ENCODE measurements at places on chromosomes 3 and 15.

GRCh38 chr15:95440712-95441111, 889.8 kb upstream of the NR2F2 start:
- DNase-seq, result no peak

- DNase-seq, result no peak
These were observed 33.3 kb upstream of the TUBGCP5 start for GRCh38 chr15:23072633-23073032.

GRCh38 chr3:143551761-143552160, 296.5 kb downstream of the SLC9A9 start:
- no peak for DNase-seq

GRCh38 chr15:65084500-65085206, 8.1 kb downstream of the KBTBD13 start:
- no peak for DNase-seq

Data from GM12864 (cell line).